Stomach (tissue), 19 donors: ENCODE measurements at places on chromosomes 16 and 17. TPM values are rescaled to one million over a fixed set of nuclear protein-coding genes. Genes with fewer than 3 reads are reported as not detected.
A peak's percentile ranks its signal among the peaks of the same experiment; 100 is the strongest.

DNA sequence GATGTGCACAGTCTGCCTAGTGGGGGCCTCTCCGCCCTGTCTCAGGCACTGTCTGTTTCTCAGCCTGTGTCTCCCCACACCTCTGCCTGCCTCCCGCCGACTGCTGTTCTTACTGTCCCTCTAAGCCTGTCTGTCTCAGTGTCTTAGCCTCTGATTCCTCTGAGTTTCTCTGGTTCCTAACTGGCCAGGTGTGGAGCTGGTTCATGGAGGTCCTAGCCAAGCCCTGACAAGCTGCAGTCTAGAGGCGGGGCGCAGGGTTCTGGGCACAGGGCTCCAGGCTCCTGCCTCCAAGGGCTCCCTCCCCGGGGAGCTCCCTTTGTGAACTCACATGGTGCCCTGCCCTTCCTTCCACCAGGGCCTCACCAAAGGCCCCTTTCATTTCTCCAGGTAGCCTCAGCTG is 19.4 kb downstream of the C17orf100 start:
- no peak for DNase-seq

- DNase-seq, result peak; percentile 57
Observed at GRCh38 chr16:53775821-53776431, 72.0 kb downstream of the FTO start.

DNA sequence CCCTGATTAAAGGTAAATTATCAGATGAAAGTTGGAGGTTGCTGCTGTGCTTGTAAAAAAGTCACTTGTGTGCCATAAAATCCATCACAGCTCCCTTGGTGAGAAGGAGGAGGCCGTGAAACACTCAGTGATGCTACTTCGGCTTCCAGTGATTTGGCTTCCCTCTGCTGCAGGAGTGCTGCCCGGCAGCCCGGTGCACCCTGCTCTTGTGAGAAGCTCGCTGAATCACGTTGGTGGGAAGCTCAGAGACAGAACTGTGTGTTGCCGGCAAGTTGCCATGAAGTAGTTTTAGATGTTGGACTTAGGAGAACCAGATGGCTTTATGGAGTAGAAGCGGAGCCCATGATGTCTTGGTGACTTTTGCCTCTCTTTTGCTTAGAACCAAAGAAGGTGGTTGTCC is 33.3 kb downstream of the MSI2 start:
- DNase-seq, result no peak

PIK3R6 gene
- total RNA-seq, result not detected

- no peak for DNase-seq
Observed at GRCh38 chr17:5203178-5203907, 11.7 kb upstream of the ZNF594 start.

DNA sequence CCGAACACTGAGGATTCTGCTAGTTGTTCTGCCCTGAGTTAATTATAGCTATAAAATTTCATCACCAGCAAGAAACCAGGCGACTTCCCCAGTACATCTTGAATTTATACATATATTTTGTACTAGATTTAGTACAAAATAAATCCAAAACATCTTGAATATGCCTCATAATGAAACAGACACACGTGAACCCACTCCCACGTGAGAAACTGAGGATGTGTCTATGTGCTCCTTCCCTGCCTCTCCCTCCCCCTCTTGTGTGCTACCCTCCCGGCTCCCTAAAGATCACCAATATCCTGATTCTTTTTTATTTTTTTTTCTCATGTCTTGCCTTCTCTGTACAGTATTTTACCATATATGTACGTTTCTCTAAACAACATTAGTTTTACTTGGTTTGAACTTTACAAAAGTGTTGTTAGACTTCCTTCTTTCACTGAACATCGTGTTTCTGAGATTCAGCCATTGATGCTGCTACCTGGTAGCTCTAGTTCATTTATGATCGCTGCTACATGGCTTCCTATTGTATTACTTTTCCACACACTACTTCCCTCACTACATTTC is 1.1 kb upstream of the LCMT1 start:
- no peak for DNase-seq

- DNase-seq, result peak; percentile 84
Observed at GRCh38 chr17:35969558-35970380, 11.5 kb downstream of the CCL16 start.

CD300H gene
- not detected for total RNA-seq
